ENCODE measurements at places on chromosomes 4 and X.

GRCh38 chrX:149568701-149569296 lies 18.5 kb downstream of the MAGEA9B start:
- no peak for DNase-seq

DNA sequence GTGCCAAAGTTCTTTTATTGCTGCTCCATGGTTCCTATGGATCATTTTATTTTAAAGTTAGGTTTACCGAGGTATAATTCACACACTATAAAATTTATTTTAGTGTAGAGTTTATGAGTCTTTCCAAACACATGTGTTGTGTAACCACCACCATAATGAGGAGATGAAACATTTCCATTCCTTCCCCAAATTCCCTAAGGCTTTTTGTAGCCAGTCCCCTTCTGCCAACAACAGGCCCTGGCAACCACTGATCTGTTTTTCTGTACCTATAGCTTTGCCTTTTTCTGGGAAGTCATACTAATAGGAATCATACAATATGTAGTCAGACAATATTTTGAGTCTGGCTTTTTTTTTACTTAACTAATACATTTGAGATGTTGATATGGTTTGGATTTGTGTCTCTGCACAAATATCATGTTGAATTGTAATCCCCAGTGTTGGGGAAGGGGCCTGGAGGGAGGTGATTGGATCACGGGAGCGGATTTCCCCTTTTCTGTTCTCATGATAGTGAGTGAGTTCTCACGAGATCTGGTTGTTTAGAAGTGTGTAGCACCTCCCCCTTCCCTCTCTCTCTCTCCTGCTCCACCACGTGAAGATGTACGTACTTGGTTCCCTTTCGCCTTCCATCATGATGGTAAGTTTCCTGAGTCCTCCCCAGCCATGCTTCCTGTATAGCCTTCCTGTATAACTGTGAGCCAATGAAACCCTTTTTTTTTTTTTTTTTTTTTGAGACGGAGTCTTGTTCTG lies 59.6 kb upstream of the DHX15 start:
- no peak for DNase-seq

DNA sequence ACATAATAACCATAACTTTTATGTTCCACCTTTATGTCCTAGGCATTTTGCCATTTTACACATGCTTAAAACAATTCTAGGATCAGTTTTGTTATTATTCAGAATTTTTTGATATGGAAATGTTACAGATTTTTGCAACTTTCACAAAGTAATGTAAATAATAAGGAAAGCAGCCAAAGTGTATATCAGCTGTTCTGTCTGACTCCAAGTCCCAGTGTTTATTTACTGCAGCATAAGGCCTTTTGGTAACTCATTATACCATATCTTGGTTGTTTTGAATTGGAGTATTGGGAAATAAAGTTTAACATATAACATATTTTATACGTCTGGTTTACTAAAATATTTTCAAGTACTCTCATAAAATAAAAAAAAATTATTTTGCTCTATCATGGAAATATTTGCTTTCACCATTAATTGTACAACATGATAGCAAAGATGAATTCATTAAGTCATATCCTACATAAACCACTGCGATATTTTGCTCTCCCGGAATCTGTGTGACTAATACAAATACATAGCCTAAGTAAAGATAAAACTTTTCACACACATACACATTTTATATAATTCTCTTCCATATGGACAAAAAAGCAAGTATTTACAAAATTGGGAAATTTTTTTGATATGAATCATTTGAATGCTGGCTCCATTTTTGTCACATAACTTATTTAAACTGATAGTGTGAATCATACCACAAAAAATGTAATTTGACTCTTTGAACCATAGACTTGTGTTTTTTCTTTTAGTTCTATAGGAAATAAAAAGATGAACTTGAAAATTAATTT lies 399.0 kb downstream of the PABPC4L start:
- no peak for DNase-seq

DNA sequence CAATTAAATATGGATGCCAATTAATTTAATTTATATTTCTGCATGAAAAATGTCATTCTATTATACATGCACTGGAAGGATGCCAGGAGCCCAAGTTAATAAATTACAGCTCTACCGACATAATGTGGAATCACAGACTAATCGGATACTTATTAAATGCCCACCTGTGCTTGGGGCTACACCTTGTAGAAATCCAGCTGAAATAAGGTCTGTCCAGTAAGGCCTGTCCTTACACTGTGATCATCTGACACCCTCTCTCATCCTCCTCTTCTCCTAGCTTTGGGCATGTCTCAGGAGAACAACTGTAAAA lies 6.0 kb upstream of the SHISA3 start:
- no peak for DNase-seq

Measured in NCI-H446 (cell line).